ENCODE measurements at places on chromosomes 1 and 21.

GRCh38 chr1:52234708-52235107 is 92.8 kb downstream of the ZFYVE9 start:
- no peak for DNase-seq

DNA sequence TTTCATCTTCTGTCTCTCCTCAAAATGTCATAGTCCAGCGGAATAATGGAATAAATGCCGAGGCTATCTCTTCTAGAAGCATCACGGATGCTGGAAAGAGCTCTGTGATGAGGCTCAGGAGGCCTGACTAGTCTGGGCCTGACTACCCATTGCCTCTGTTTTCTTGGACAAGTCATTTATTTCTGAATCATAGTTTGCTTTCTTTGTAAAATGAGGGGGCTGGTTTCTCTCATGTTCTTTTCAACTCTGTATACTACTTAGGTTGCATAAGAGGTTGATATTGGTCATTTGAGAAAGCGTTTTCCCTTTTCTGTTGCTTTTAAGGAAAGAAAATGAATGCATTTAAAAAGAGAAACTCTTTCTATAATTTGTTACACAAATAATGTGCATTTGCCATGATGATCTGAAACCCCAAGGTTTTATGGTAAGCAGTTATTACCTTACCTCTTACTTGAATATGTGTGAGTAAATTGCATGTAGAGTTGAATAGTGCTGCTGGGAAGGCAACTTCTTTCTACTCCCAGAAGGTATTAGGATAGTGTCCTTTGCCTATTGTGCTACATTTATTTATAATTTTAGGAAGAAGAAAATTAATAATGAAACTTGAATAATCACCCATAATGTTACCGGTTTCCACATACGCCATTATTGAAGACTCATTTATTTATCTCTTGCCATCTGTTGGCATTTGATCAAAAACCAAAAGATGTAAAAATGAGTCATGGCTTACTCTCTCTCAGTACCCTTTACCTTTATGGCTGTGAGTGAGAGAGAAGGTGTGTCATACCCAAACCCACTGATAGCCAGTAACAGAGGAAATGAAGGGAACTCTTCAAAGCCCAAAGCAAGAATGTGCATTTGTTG is 179.1 kb downstream of the FASLG start:
- DNase-seq, result no peak

- no peak for DNase-seq
These were observed 1.4 kb upstream of the MAN1C1 start for GRCh38 chr1:25615172-25615541.

DNA sequence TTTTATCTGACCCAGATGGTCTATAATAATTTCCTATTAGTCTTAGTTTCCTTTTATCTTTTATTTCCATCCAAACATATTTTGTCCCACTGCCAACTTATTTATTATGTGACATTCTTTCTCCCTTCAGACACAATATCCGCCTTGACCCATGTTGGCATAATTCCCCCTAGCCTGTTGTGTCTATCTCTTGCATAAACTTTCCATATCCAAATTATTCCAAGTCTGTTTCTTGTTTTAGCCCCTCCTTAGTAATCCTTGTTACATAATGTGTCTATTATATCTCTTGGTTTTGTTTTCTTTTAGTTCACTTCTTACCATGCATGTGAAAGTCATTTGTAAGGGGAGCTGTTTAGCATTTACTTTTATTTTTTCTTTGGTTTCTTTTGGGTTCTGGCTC is 81.6 kb upstream of the CACHD1 start:
- no peak for DNase-seq

- DNase-seq, result no peak
These were observed 2.1 kb downstream of the PFKL start for GRCh38 chr21:44301961-44302406.

GRCh38 chr1:220800262-220800661 is 13.5 kb downstream of the MTARC1 start:
- no peak for DNase-seq

- DNase-seq, result no peak
These were observed 9.6 kb upstream of the SFT2D2 start for GRCh38 chr1:168216171-168216570.

GRCh38 chr21:42426876-42427480 is 23.3 kb downstream of the UBASH3A start:
- no peak for DNase-seq

GRCh38 chr1:194047206-194047605 is 860.8 kb upstream of the B3GALT2 start:
- no peak for DNase-seq

DNA sequence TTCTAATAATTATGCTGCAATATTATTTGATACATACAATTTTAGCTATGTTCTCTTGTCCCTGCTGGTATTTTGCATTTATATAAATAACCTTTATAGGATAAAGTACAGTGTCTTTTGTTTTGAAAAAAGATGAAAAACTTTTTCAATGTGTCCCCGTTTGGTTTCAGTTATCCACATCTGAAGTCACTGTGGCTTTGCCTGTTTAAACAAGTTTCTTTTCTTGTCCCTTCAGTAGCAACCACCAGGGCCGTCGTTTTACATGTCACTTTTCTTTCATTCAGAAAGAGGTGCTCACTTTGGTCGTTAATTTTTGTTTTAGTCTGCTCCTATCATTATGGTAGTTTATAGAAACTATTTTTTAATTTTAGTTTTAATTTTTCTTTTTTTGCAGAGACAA is 41.4 kb downstream of the RABGAP1L start:
- no peak for DNase-seq

- DNase-seq, result no peak
These were observed 30.0 kb downstream of the TENT5C start for GRCh38 chr1:117635805-117636204.

GRCh38 chr1:58038574-58038973 is 508.0 kb downstream of the OMA1 start:
- DNase-seq, result no peak

DNA sequence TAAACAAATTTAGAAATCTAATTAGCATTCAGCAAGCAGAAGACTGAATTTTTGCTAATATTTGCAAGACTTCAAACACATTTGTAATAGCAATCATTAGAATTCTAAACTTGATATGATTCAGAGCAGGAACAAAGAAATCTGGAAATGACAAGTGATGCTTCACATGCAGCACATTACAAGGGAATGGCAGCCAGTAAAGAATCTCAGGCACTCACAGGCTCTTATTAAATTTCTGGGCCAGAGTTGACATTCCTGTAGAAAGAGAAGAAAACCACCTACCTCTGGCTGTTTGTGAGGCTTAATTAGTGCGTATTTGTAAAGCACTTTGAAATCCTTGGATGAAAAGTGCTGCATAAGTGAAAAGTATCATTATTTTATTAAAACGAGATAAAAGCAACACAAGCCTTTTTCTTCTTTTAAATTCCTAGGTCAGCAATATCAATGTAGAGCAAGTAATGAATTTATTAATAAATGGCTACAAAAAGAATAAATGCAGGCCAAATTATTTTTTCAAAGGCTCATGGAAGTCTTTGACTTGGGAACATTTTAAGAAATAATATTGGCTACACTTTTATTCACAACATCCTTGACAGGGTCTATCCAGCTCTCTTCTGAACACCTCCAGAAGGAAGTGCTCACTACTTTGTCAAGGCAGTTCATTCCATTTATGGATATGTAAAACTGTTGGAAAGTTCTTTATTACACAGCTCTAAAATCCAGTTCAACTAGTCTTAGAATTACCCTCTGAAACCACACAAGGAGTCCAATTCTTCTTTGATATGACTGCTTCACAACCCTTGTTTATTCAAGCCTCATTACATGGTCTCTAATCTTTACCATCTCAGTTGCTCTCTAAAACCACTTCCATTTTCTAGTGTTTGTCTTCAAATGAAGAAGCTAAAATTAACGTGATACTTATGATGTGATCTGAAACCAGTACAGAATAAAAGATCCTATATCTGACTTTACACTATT is 32.1 kb upstream of the SCYL3 start:
- no peak for DNase-seq

DNA sequence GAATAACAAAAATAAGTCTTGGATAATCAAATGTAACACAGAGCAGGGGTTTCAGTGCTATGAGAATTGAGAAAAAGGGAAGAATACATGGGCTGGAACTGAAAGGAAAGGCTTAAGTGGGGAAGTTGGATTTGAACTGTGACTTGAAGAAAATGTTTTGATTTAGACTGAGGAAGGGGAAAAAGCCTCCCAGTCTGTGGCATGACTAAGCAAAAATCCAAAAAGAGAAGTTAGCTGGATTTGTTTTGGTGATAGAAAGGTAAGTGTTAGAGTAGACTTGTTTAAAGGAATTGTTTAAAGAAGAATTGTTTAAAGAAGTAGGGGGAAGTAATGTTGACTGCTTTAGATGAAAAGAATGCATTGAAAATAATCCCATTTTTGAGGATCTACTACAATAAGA is 46.0 kb downstream of the KCNK2 start:
- DNase-seq, result no peak

- peak; percentile 17 for DNase-seq
These were observed 87.1 kb upstream of the CACNA1E start for GRCh38 chr1:181396171-181396670.

DNA sequence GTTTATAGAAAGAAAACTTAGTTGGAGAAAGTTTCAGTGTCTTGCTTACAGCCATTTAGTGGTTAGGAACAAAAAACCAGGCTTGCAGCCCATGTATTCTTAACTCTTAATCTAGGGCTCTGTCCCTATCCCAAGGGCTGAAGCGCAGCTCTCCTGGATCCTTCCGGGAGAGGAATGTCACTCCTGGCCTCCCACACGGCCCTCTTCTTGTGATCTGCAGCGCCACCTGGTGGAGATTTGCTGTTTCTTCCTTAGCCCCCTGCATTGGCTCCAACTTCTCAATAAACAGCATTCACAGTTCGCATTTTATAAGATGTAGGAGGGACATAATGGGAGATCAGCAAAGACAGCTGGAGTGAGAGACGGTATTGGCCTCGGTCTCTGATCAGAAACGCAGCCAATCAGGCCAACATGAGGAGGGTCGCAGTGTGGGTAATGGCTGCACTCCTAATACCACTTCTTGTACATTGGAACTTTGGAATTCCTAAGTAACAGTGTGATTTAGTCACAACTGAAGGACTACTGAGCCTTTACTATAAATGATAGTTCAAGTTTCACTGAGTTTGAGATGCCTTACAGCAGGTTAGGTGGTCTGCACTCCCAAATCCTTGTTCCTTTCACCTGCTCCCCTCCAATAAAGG is 283.4 kb downstream of the ASTN1 start:
- no peak for DNase-seq

DNA sequence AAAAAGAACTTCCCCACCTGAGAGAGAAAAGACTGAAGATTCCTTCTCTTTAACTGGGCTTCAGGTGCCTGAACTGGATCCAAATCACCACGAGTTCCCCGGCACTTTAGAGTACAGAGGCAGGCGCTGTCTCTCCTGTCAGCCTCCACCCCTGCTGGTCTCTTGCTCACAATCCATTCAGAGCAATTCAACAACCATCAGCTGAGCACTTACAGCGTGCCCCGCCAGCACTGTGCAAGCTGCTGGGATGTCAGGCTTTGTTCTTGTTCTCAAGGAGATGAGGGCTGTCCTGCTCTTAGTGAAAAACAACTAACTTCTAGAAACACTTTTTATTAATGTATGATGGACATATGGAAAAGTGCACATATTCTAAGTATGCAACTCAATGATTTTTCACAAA is 68.7 kb upstream of the VAMP3 start:
- no peak for DNase-seq

DNA sequence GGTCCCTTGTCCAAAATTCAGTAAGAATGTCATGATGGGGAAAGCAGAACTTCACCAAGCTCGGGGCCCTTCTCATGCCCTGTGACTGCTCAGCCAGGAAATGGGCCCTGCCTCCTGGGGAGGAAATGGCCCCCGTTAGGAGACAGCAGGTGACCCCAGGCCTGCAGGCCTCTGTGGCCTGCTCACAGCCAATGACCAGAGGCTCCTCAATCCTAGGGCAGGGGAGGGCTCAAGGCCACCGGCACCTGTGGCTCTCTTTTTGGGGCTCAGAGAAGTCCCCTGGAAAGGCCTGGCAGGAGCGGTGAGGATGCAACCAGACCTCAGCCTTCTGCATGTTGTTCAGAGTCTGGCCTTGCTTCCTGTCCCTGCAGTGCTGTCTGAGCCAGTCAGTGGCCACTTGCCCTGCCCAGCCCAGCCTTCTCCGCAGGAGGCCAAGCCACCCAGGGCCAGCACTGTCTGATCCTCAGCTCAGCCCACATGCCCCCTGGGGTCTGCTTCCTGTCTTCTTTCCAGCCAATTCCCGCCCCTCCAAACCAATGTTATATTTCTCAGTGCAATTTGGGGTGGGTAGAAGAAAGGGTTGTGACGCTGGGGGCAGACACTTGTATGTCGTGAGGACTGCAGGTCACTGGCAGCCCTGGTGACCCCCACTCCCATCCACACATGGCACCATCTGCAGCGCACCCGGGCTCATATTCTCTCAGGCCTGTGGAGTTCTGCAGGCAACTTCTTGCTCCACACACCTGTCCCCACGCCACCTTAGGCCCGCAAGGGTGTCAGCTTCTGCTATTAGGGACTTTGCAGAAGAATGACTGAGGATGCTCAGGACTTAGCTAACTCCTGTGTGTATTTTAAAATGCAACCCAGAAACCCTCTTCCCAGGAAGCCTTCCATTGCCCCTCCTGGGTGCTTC is 83.6 kb downstream of the ITPKB start:
- no peak for DNase-seq

DNA sequence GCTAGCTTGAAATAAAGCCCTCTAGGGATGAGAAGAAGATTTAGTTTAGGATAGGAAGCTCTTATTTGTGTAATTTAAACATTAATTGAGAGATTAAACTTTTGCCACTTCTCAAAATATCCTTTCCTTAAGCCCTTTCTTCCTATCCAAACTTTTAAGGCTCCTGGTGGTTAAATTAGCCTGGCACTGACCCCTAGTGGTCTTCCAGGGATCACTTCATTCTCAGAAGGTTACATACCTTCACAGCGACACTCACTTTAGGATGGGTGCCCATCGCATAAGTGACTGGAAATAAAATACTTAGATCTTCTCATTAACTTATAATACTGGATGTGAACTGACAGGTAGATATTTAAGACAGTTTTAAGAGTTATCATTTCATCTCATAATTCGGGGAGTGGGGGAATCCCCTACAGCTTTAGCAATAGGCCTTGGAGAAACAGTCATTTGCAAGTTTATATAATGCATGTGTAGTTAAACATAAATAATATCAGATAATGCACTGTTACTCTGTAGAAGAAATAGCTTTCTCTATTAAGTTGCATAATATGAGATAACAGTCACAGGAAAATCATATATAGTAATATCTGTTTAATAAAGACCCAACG is 7.4 kb downstream of the LHX9 start:
- no peak for DNase-seq

DNA sequence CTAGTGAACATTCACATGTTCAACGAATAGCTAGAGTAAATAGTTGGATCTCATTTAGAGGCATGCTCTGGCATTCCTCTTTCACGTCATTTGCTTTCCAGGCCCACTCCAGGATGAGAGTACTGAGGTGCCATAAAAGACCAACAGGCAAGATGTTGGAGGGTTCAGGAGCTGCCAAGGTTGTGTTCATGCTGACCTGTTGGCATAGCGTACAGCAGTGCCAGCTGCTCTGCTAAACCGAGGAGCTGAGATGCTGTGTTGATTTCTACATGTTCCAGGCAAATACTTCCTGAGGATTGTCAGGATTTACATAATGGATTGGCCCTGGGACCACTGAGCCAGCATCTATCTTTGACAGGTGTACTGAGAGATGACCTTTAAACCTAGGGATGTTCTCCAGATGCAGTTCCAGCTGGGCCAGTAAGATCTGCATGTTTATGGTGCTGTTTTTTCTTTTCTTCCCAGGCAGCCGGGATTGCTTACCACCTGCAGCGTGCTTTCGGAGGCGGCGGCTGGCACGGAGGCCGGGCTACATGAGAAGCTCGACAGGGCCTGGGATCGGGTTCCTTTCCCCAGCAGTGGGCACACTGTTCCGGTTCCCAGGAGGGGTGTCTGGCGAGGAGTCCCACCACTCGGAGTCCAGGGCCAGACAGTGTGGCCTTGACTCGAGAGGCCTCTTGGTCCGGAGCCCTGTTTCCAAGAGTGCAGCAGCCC is 66.9 kb downstream of the DISC1 start:
- DNase-seq, result no peak

Measured in stimulated activated naive CD4-positive, alpha-beta T cell treated with Interleukin-2 at 50 U/mL for 16 hours (primary cell).